Type B pancreatic cell (in vitro differentiated cells): ENCODE measurements at places on chromosomes 11 and 22. TPM values are rescaled to one million over a fixed set of nuclear protein-coding genes. Genes with fewer than 3 reads are reported as not detected.
A peak's percentile ranks its signal among the peaks of the same experiment; 100 is the strongest.

OR52N4 gene
- not detected in 2 replicates for total RNA-seq

HEPN1 gene
- not detected in 2 replicates for total RNA-seq

EPS8L2 gene
- 218 and 497 TPM in 2 replicates for total RNA-seq

DNA sequence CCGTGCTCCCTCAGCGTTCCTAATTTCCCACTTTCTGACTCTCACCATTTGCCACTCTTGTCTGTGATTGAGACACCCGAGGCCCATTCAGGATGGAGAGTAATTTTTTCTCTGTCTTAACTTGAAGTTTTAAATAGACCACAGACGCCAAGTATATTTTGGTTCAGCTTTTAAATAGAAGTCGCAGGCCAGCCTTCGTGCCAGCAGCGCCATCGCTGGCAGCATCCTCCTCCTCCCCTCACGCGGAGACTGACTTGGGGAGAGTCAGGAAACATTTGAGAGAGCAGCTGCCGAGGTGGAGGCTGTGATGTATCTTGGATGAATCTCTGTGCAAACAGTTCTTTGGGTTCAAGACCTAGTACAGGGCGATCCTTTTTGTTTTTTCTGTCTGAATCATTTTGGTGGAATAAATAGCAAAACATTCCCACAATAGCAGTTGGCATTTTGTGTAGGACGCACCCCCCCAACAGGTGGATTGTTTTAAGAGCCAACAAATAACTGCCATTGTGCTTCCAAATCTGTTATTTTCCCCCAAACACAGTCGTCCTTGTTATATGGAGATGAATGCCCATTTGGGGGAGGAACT, 889 bp upstream of the DMC1 start:
- peak overlapping the region; percentile 85 for H3K27ac ChIP-seq
- peaks cover 5% of the 10 kb centered on the region for H3K27me3 ChIP-seq
- no peaks in the 10 kb centered on the region for H3K36me3 ChIP-seq
- peak overlapping the region; percentile 92 for H3K4me3 ChIP-seq

DNA sequence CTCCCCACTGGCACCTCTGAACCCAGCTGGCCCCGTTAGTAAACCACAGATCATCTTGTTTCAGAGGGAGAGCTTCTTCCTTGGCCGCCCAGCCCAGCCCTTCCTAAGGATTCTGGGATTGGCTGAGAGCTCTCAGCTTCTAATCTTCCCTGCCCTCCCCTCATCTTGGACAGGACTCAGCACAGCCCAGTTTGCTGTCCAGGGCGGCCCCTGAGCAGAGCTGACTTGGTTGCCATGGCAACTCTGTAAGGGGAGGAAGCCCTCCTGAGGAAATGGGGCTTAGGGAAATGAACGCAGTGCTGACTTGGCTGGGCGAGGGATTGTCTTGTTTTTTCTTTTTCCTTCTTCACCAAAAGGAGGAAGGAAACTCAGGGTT, 4.6 kb downstream of the APOL4 start:
- H3K4me3 ChIP-seq: peak overlapping the region; percentile 76
- H3K4me1 ChIP-seq: peaks cover 55% of the 10 kb centered on the region
- H3K27me3 ChIP-seq: no peaks in the 10 kb centered on the region

DNA sequence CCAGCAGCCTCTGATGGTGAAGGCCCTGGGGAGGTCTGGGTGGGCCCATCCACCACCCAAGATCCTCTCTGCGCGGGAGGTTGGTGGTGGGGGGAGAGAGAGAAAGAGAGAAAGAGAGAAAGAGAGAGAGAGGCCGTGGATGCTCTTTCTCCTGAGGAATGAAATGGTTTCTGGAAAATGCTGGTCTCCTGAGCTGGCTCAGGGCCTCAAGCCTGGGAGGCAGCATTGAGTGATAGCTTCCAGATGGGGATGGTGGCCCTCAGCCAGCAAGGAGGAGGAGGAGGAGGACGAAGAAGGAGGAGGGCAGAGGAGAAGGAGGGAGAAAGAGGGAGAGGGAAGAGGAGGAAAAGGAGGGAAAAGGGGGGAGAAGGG, 4.6 kb downstream of the TSPAN32 start:
- peak overlapping the region; percentile 95 for H3K27ac ChIP-seq
- H3K4me3 ChIP-seq: peak overlapping the region; percentile 83
- no peaks in the 10 kb centered on the region for H3K27me3 ChIP-seq
- no peaks in the 10 kb centered on the region for H3K36me3 ChIP-seq
- DNase-seq: peak; percentile 74
- H3K4me1 ChIP-seq: peaks cover 13% of the 10 kb centered on the region

DNA sequence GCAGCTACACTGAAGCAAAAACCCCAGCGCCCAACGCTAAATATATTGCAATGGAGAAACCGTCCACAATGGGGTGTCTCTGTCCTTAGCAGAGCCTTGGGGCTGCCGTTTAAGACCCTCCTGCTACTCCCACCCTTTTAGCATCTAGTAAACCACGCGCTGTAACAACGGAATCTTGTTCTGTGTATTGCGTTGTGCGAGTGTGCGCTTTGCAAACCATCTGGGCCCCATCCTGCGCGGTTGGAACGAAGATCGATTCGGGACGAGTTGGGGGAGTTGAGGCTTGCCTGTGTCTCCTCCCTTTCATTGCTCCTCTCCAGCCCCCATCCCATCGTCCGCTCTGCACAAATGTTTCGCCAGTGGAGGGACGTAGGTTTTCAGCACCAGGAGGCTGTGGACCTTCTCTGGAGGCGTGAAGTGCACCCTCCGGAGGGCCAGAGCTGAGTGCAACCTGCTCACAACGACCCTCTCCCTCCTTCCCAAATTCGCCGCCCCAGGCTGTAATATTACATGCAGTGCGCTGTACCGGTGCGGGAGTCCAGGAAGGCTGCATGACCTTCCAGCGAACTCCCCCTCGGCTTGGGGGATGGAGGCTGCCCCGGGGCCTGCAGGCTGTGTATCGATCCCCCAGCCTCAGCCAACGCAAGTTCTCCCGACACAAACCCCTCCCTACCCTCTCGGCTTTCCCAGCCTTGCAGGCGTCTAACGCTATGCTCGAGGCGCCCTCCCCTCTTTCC, 1.6 kb upstream of the KMT2A start:
- peaks cover 18% of the 10 kb centered on the region for H3K4me1 ChIP-seq
- H3K36me3 ChIP-seq: no peaks in the 10 kb centered on the region
- DNase-seq: peak; percentile 75
- peak overlapping the region; percentile 87 for H3K27ac ChIP-seq

GRCh38 chr11:43948341-43949225, 6.1 kb downstream of the C11orf96 start:
- peaks cover 9% of the 10 kb centered on the region for H3K4me1 ChIP-seq
- no peak overlapping the region for H3K4me3 ChIP-seq
- no peak overlapping the region for H3K27ac ChIP-seq
- peaks cover 49% of the 10 kb centered on the region for H3K27me3 ChIP-seq
- no peak for DNase-seq

DNA sequence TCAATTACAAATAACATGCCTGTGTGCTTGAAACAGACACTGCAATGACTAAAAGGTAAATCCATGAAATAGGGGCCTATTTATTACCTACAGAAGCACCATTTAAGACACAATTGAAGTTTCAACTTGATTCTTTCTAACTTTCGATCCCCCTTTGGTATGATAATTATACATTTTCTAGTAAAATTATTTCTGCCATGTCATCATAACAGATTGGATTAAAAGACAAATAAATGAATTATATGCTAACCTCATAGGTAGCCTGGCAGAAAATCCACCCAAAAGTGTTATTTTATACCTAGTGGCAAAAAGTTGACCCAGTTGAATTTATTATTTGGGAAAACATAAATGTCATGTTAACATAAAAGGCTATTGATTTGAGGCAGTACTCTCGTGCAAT, 241.1 kb downstream of the RAB38 start:
- H3K27ac ChIP-seq: no peak overlapping the region
- DNase-seq: no peak

DNA sequence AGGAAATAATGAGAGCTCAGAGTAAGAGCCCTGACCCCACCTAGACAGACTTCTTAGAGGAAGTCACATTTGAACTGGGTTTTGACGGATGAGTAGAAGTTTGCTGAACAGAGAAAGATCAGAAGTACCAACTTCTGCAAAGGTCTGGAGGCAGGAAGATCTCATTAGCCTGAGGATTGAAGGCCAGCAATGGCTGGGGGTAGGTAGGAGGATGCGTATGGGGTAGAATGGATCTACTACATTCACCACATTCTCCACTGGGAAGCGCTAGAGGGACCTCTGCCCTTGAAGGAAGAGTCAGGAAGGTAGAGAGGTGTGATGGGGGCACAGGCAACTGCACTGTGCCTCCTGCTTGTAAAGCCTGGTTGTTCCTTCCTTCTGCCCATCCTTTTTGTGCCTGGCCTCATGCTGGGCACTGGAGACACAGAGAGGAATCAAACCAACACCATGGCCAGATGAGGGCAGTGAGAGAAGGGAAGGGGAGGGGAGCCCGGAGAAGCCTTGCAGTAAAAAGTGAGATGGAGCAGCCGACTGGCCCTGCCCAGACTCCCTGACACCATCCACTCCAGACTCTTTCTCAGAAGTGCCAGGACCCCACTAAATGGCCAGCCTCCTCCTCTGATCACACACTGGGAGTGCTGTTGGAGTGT, 4.9 kb downstream of the TPBGL start:
- no peak overlapping the region for H3K4me3 ChIP-seq
- DNase-seq: no peak
- no peak overlapping the region for H3K27ac ChIP-seq
- H3K4me1 ChIP-seq: no peaks in the 10 kb centered on the region
- H3K36me3 ChIP-seq: no peaks in the 10 kb centered on the region
- peaks cover 61% of the 10 kb centered on the region for H3K27me3 ChIP-seq

- no peaks in the 10 kb centered on the region for H3K36me3 ChIP-seq
- H3K27me3 ChIP-seq: no peaks in the 10 kb centered on the region
- no peak for DNase-seq
- H3K4me3 ChIP-seq: peak overlapping the region; percentile 61
Measured at GRCh38 chr11:34245041-34245440, 112.8 kb downstream of the ABTB2 start.

DNA sequence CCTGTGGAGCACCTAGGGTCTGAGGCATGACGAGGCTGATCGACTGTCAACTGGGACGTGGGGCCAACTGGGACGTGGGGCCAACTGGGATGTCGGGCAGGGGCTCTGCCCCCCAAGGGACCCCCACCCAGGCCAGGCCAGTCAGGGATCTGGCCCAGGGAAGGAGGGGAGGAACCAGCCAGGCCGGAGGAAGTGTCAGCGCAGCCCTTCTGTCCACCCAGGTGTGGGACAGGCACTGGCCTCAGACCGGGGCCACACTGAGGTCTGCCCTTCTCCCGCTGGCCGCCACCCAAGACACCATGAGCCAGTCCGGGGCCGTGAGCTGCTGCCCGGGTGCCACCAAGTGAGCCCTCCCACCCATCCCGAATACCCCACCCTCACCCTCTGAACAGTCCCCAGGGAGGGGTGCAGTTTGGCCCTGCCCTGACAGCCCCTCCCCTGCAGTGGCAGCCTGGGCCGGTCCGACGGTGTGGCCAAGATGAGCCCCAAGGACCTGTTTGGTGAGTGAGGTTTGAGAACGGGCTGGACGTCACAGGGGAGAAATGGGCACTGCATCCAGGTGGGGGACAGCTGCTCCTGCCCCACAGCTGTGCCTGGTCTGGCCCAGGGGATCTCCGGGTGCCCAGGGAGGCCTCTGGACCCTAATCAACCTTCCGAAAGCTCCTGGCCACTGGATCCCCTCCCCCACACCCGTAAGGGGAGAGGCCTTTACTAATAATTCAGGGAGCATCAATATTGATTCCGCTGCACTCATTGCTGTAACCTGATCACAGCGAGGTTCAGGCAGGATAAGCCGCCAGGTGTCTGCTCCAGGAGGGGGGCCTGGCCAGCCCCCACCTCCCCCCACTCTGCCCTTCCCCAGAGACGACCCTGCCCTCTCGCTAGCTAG, 3.3 kb downstream of the EPS8L2 start:
- peaks cover 2% of the 10 kb centered on the region for H3K27me3 ChIP-seq
- peak overlapping the region; percentile 53 for H3K27ac ChIP-seq
- peak overlapping the region; percentile 44 for H3K4me3 ChIP-seq
- H3K36me3 ChIP-seq: no peaks in the 10 kb centered on the region
- DNase-seq: no peak
- H3K4me1 ChIP-seq: peaks cover 7% of the 10 kb centered on the region

DNA sequence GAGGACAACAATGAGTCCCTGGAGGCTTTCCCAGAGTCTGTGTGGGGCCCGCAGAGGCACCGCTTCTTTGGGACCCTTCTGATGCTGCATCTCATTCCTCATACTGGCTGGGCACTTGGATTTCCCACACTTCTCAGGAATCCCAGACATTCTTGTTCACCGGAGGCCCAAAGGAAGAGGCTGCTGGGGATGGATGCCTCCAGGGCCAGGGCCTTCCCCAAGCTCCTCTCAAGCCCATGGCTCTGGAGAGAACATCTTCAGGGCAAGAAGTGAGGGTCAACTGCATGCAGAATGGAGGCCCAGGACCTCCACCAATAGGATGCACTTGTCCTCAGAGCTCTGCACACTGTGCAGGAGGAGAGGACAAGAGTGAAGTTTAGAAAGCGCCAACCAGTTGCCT, 34.6 kb downstream of the DKK3 start:
- H3K27ac ChIP-seq: peak overlapping the region; percentile 26
- H3K4me3 ChIP-seq: no peak overlapping the region
- H3K4me1 ChIP-seq: peaks cover 33% of the 10 kb centered on the region
- peak; percentile 47 for DNase-seq

- no peak overlapping the region for H3K27ac ChIP-seq
- H3K27me3 ChIP-seq: peaks cover 4% of the 10 kb centered on the region
- no peak overlapping the region for H3K4me3 ChIP-seq
- no peak for DNase-seq
- peaks cover 17% of the 10 kb centered on the region for H3K4me1 ChIP-seq
- no peaks in the 10 kb centered on the region for H3K36me3 ChIP-seq
Measured at GRCh38 chr11:111570796-111571195, 30.3 kb downstream of the LAYN start.

DNA sequence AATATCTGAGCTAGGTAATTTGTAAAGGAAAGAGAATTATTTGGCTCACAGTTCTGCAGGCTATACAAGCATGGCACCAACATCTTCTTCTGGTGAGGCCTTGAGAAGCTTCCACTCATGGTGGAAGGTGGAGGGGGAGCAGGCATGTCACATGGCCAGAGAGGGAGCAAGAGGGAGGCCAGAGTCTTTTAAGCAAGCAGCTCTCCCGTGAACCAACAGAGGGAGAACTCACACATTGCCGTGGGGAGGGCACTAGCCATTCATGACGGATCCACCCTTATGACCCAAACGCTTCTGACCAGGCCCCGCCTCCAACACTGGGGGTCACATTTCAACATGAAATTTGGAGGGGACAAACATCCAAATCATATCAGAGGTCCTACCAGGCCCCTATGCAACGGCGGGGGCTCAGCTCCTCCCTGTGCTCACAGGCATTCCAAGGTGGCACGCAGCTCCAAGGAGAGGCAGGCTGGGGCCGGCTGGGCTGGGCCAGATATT, 4.6 kb downstream of the C11orf96 start:
- no peak overlapping the region for H3K27ac ChIP-seq
- H3K4me1 ChIP-seq: peaks cover 9% of the 10 kb centered on the region
- no peak overlapping the region for H3K4me3 ChIP-seq
- no peaks in the 10 kb centered on the region for H3K36me3 ChIP-seq
- no peak for DNase-seq
- H3K27me3 ChIP-seq: peaks cover 52% of the 10 kb centered on the region

GRCh38 chr11:134181707-134182106, 42.1 kb downstream of the NCAPD3 start:
- H3K27ac ChIP-seq: no peak overlapping the region
- no peaks in the 10 kb centered on the region for H3K4me1 ChIP-seq
- H3K27me3 ChIP-seq: no peaks in the 10 kb centered on the region
- no peak for DNase-seq
- peaks cover 18% of the 10 kb centered on the region for H3K36me3 ChIP-seq
